ENCODE measurements at places on chromosomes 7 and 10. TPM values are rescaled to one million over a fixed set of nuclear protein-coding genes. Genes with fewer than 3 reads are reported as not detected.

The TBATA gene
- total RNA-seq: not detected

The CYP2C9 gene
- total RNA-seq: 1.3 TPM

The GBX1 gene
- not detected for total RNA-seq

The AZGP1 gene
- 7.9 TPM for total RNA-seq

All from mucosa of descending colon (tissue), 3 donors.